ENCODE measurements at places on chromosomes 5 and 9. TPM values are rescaled to one million over a fixed set of nuclear protein-coding genes. Genes with fewer than 3 reads are reported as not detected.

PCDHAC1 gene
- 3.7 TPM for total RNA-seq

SH3GL2 gene
- total RNA-seq: 3.2 TPM

C5orf58 gene
- not detected for total RNA-seq

ARSI gene
- 4.0 TPM for total RNA-seq

PCDHB3 gene
- 1.9 TPM for total RNA-seq

TRIP13 gene
- total RNA-seq: 0.81 TPM

Data from upper lobe of right lung (tissue), 1 donor.